ENCODE measurements at places on chromosomes 7 and 10.

DNA sequence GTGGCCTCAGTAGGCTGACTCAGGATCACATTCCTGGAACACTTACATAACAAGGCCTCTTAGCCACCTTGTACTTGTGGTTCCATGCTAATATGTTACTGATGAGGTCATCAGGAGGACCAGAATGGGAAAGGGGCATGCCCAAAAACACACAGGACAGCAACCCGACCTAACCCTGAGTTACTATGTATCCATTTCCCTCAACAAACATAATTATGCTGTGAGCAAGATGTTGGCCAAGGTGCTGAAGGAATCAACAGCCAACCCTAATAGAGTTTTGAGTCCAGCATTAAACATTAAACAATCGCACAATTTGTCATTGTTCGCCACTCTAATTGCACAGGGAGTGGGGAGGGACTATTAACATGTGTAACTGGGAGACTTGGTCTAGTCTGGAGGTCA lies 129.4 kb downstream of the PLPP4 start:
- no peak for DNase-seq

GRCh38 chr10:129329385-129330055 lies 137.5 kb upstream of the MGMT start:
- DNase-seq, result no peak

DNA sequence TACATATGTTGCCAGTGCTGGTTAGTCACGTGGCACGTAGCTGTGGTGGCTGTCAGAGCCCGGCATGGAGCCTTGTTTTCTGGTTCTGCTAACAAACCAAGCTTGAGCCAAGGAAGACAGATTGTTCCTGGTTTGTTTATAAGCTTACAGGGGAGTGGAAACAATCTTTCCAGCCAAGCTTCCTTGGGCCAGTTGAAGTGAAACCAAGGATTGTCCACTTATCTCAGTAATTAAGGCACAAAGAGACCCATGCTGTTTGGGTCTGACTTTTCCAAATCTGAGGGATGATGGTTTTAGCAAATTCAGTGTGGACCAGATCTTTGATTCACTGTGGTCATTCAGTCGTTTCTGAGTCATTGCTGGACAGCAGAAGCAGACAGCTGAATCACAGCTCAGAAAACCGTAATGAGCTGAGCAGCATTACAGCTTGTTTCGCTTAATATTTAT lies 297.3 kb upstream of the COBL start:
- DNase-seq, result no peak

DNA sequence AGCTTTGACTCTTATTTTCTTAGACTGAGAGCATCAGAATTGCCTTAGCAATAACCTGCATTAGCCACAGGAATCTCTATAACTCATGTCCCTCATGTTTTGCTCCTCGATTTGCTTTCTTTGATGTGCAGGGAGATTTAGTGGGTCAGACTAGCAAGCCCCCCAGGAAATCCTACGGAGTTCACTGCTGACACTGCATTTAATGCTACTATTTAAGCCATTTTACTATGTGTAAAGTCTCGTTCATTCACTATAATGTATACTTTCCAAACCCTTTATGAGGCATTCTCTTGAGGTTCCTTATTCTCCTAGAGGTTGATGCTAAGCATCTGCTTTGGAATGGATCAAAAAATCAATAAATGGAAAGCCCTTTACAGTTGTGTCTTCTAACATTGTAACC lies 28.4 kb downstream of the DYNC1I1 start:
- no peak for DNase-seq

- no peak for DNase-seq
Measured at GRCh38 chr10:48406204-48406603, 99.7 kb downstream of the MAPK8 start.

- no peak for DNase-seq
Measured at GRCh38 chr7:145732521-145732920, 384.1 kb upstream of the CNTNAP2 start.

- DNase-seq, result no peak
Measured at GRCh38 chr7:155425011-155425340, 33.0 kb upstream of the EN2 start.

DNA sequence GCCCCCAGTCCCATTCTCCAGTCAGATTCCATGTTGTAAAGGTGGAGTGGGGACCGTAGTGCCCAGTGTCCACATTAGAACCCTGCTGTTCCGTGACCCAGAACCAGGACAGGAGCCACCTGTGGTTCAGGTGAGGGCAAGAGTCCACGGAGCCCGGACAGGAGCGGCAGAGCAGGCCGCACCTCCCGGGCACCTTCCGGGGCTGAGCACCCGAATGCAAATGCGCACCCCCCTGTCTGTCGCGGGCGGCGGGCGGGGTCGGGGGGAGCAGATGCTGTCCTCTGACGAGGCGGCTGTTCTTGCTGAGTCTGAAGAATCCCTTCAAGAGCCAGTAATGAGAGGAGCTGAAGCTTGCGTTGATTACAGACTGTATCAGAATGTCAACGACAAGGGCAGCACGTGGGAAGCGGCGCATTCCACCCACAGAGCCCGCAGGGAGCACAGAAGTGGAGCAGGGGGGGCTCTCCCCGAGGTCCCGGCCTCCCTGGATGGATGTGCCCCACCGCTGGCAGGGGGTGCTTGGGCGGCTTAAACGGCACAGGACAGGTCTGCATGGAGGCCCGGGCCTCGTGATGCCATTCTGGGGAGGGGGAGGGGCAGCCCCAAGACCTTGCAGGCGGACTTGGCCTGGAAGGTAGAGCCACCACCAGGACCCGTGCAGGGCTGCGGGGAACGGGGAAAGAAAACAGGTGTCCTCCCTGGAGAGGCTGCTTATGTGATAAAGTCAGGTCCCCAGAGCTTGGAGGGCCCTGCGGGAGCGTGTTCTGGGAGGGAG lies 407.5 kb upstream of the RNF32 start:
- DNase-seq, result no peak

- no peak for DNase-seq
Measured at GRCh38 chr7:94391726-94392392, 2.8 kb upstream of the COL1A2 start.

GRCh38 chr10:3397231-3397630 lies 224.6 kb upstream of the PITRM1 start:
- no peak for DNase-seq

DNA sequence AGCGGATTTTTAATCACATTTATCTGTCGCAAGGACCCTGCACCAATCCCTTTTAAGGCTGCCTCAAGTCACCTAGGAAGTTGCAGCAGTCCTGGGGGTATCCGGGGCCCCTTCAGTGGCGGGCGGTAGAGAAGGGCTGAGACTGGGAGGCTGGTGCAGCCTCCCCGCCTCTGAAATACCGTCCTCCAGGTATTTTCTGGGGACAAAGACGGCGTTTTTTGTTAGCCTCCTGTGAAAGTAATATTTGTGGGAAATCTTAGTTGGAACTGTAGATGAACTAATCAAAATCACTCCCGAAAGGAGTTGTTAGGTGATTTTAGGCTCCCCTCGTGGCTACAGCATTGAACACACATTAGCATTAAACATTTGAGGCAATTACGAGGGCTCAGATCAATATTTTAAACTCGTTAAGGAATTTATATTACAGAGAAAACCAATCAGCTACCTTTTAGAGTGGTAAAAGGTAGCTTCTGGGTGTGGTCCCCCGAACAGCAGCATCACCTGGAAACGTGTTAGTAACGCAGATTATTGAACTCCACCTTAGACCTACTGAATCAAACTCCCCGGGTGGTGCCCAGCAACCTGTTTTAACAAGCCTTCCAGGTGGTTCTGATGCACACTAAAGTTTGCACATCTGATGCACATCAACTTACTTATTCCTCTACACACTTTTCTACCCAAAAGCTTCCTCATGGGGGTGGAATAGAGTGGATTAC lies 530 bp upstream of the ANXA7 start:
- no peak for DNase-seq

DNA sequence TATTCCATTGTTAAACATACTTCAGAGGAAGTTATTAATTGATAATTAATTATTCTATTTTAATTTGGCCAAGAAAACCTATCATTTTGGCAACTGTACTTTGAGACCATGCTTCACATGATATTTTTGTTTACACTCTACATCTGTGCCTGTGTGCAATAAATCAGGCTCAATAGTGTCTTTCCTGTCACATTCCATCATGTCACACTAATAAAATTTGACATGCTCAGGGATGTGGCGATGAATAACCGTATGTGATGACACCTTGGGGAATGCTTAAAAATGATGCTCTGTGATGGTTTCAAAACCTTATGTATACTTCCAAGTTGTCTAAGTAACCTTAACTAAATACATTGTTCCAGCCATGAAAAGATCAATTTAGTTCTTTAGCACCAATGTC lies 364.6 kb upstream of the TEX47 start:
- no peak for DNase-seq

DNA sequence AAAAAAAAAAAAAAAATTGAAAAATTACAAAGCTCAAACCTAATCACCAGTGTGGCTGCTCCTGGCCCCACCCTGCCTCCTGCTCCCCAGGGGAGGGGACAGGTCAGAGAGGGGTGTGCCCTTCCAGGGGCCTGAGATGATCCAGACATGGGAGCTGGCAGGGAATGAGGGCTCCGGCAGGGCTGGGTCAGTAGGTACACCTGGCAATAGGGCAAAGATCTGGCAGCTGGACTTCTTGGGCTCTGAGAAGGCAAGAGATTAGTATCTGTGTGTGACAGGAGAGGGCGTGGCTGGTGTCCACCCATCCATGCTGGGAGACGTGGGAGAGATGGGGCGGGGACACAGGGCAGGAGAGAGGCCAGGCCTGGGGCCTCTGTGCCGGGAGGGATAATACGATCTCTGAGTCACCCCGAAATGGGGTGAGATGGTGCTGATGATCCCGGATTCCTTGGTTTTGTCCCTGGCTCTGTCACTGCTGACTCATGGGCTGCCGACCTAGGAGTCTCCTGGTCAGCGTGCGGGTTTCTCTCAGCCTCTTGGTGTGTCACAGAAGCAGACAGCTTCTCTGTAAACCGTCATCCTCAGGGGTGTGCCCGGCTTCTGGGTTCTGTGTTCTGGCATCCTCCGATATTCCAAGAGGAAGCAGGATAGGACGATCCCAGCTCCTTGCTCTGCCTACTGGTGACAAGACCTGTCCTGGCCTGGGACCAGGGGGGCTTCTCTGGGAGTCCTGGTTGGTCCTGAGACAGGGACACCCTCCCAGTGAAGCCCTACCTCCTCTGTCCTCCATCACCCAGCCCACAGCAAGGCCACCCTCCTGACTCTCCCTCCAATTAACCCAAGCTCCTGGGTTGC lies 8.2 kb upstream of the CLDN4 start:
- no peak for DNase-seq

DNA sequence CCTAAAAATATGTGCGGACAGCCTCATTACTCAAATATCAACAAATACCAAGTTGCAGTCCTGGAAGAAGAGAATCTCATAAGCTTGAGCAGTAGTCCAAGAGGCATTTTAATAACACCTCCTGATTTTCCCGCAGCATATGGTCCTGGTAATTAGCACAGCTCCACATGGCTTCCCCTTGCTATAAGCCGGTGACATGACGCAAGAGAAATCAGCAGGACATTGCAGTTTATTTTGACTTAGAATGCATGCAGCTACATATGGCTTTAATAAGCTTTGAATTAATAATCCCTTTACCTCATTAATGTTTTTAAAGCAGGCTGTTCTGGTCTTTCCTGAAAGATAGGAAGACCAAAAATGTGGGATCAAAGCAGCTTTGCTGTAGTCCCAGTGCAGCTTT lies 137.6 kb downstream of the RAMP3 start:
- no peak for DNase-seq

DNA sequence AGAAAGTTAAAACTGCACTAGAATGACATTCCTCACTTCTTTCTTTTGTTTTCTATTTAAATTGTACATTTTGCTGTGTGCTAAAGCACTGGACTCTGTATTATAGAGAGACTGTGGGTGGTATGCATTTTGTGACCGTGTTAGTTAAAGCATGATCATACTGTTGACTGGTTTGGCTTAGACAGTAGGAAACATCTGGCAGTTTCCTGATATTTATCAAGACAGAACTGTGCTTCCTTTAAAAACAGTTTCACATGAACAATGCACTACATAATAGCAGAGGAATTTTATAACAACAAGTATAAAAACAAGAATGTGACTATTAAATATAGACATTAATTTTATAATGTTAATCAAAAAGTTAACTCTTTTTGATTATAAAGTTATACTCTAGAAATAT lies 23.1 kb downstream of the GNG11 start:
- DNase-seq, result no peak

- DNase-seq, result no peak
Measured at GRCh38 chr7:32020551-32021159, 49.6 kb downstream of the PDE1C start.

GRCh38 chr10:92790440-92790839 lies 57.9 kb upstream of the EXOC6 start:
- no peak for DNase-seq

- no peak for DNase-seq
Measured at GRCh38 chr7:1193593-1194424, 33.8 kb upstream of the ZFAND2A start.

DNA sequence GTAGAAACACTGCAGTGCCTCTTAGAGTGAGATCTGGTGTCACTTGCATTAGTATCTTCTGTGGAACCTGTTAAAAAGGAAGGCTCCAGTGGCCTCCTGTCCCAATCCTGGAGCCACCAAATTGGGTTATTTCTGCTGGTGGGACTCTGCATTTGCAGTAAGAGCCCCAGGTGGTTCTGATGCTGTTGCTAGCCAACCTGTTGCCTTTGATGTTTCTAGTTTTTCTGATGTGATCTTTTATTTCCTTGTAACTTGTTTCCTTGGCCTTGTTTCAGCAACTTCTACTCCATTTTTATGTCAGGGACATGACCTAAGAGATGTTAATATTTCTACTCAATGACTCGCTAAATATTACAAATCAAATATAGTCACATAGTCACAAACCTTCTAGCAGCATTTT lies 12.5 kb upstream of the STN1 start:
- DNase-seq, result no peak

DNA sequence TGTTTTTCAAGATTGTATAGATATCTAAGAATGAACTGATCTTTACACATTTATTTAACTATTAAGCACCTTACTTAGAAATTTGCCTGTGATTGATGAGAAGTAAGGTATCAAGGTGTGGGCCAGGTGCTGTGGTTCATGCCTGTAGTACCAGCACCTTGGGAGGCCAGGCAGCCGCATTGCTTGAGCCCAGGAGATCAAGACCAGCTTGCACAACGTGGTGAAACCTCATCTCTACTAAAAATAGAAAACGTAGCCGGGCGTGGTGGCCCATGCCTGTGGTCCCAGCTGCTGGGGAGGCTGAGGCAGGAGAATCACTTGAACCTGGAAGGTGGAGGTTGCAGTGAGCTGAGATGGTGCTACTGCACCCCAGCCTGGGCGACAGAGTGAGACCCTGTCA lies 33.7 kb downstream of the NME8 start:
- DNase-seq, result no peak

Data from cortex of kidney (tissue), 1 donor.